Stimulated activated CD8-positive, alpha-beta memory T cell treated with anti-CD3 and anti-CD28 coated beads, Interleukin-7, amount 100 ng/mL, for 1 hour (primary cell): ENCODE measurements at places on chromosomes 16 and 17.
A peak's percentile ranks its signal among the peaks of the same experiment; 100 is the strongest.

GRCh38 chr16:67847064-67847861 is at the start of gene CENPT:
TSS of gene CENPT (minus strand) at chr16:67847693. CDS start at chr16:67833859, 13,834 bp downstream.
- no peak for DNase-seq

GRCh38 chr17:81453076-81453475 is 57.8 kb downstream of the BAHCC1 start:
- DNase-seq, result no peak

DNA sequence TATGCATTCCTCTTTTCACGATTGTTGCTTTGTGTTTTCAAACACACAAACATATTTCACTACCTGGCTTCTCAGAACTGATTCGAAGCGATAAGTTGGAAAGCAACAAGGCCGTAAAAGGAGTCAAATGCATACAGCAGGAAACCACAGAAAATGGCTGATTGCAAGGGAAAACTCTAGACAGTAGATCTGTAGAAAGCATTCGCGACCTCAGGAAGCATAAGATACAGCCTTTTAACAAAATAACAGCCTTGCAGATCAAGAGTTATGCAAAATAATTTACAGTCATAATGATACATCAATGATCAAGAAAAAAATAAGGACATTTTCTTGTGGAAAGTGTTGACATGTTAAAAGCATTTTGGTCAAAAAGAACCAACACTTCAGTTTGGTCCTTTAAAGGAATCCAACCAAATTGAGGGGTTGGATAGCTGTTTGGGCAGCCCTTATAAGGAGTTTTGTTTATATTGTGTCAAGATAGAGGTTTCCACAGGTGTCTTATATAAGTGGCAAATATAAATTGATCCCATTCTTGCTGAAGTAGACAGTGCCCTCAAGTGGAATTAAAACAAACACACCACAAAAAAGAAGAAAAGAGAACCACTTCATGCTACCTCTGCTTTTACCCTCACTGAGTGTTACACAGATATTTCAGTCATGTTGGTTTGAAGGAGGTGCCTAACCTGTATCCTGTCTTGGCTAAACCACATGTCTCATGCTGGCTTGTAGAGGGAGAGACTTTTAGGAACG is 5.5 kb downstream of the CYLD start:
- no peak for DNase-seq

DNA sequence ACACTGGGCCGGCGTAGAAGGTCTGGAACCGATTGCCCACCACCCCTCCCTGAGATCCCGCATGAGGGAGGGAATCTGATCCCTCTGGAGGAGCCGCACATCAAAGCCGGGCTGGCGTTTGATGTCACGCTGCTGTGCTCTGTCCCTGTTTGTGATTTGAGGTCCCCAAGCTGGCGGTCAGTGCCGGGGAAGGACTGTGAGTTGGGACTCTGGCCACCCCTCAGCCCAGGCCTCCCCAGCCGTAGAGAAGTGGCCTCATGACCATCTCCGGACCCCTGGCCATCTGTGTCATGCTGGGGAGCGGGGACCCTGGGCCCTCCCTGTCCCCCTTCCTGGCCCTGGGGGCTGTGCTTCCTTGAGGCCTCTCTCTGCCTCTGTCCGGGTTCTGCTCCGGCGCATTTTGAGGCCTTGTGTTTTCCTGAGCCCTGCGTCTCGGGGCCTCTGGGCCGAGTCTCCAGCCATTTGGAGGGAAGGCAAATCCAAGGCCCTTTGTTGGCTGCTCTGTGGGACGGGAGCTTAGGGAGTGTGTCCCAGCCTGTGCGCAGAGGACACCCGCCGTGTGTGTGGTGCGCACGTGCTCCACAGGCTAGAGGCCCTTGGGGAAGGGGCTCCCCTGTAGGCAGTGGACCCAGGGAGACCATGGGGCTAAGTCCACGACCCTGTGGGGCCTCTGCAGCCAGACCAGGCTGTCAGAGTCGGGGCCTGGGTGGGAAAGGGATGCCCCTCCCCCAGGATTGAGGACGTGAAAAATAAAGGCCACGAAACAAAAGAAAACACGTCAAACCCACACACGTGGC is 15.1 kb downstream of the ASPSCR1 start:
- DNase-seq, result no peak

- no peak for DNase-seq
Measured at GRCh38 chr16:70808371-70808770, 7.4 kb upstream of the VAC14 start.

- DNase-seq, result no peak
Measured at GRCh38 chr17:49776551-49777300, 11.8 kb upstream of the KAT7 start.

DNA sequence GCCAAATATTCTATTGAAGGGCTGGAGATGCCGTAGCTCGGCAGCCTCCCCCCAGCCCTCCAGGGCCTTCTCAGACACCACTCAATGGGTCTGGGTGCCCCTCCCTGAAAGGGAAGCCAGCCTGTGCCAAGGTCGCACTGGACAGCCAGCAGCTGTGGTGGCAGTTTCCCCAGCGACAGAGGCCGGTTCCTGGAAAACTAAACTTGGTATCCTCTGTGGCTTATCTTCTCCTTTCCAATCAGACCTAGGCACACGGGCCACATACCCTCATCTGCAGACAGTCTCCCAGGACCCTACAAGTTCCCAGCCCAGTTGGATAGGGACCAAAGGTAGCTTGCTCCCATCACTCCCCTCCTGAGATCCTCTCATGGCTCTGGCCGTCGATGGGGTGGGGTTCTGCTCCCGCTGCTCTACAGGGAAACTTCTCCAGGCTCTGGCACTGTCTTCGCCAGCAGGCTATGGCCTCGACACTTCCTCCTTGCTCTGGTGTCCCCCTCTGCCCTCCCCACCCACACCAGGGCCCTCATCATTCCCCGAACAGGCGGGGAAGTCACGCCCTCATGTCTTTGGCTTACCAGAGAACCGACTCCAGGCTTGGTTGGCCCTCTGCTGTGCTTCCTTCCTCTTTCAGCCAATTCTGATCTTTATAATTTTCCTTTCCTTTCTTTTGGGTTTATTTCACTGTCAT is 18.3 kb upstream of the IL21R start:
- DNase-seq, result no peak

GRCh38 chr17:42675965-42676423 is 800 bp downstream of the PLEKHH3 start:
- DNase-seq, result no peak

GRCh38 chr17:48539177-48539576 is 5.7 kb downstream of the HOXB2 start:
- DNase-seq, result no peak

- no peak for DNase-seq
Measured at GRCh38 chr17:75540923-75541503, 15.5 kb downstream of the LLGL2 start.

DNA sequence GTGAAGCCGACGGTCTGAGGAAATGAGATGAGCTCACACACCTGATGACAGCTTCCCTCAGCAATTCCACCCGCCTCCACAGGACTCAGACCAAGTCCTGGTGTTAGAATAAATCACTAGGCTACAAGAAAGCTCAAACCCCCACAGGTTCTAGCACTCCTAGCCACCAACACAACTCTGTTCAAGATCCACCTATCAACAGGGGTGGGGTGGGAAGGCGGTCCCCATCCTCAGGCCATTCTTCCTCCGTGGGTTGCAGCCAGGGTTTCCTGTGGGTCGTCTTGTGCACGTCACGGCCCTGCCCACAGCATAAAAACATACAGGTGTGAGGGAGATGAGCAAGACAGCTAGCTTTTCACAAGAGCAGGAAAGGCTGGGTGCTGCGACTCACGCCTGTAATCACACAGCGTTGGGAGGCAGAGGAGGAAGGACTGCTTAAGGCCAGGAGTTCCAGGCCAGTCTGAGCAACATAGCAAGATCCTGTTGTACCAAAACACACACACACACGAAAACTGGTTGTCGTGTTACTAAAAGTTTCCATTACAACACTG is 81.1 kb downstream of the ANKRD11 start:
- DNase-seq, result peak; percentile 44

DNA sequence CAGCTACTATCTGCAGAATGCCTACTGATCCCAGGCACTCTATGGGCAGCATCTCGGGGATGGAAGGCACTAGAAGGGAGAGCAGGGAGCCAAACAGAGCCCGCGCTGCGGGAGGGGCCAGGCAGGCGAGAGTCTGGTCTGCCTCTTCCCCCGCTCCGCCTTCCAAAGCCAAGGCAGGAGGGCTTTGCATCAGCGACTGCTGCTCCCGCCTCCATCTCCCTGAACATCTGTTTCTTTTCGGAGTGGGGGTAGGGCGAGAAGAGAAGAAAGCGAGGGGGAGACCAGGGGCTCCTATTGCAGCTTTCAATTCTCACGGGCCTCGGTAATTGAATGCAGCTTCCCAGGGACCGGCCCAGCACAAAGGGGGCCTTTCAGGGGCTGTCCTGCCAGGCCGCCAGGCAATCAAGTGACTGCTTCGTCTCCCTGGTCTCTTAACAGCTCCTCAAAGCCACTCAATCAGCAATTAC is 31.4 kb upstream of the CDC42EP4 start:
- DNase-seq, result no peak

DNA sequence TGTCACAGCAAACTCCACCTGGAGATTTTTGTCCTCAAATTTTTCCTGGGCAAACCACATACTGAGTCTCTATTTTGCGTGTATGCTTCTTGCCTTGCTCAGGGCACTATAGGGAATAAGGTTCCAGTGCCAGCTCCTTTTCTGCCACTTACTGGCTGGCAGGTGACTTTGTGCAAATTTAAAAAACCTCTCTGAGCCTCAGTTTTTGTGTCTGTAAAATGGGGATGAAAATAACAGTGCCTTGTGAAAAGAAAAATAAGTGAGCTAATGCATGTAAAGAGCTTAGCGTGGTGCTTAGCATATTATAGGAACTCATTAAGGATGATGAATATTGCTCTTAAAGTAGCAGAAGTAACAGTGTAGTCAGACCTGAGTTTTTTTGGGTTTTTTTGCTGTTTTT is 19.9 kb downstream of the CLEC19A start:
- no peak for DNase-seq

DNA sequence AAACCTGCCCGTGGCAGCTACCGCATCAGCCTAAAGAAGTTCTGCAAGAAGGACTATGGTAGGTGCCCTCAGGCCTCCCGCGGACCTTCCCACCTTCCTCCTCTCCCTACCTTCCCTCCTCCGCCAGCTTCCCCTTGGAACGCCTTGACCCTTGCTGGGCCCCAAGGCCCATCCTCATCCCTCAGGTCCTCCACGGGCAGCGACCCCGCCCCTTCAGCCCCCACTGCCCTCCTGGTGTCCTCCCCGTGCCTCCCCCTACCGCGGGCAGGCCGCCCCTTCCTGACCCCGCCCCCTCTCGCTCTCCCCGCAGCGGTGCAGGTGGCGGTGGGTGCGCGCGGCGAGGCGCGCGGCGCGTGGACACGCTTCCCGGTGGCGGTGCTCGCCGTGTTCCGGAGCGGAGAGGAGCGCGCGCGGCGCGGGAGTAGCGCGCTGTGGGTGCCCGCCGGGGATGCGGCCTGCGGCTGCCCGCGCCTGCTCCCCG is 1.4 kb upstream of the TBC1D24 start:
- no peak for DNase-seq

GRCh38 chr17:9219631-9220397 is 198.5 kb downstream of the NTN1 start:
- DNase-seq, result no peak

- no peak for DNase-seq
Measured at GRCh38 chr17:348692-349425, 3.7 kb downstream of the RPH3AL start.

DNA sequence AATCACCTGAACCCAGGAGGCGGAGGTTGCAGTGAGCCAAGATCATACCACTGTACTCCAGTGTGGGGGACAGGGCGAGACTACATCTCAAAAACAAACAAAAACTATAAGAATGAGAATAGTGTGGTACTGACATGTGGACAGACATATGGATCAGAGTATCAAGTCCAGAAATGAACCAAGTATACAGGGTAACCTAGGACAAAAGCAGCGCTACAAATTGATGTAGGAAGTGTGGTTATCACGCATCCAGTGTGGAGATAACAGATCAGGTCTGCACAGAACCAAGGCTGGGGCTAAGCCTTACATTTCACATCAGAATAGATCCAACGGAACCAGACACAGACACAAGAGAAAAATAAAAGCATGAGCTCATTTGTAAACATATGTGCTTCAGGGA is 23.0 kb upstream of the C16orf95 start:
- DNase-seq, result no peak

- no peak for DNase-seq
Measured at GRCh38 chr16:23863511-23864422, 28.0 kb downstream of the PRKCB start.

- no peak for DNase-seq
Measured at GRCh38 chr17:10757647-10758046, 27.8 kb upstream of the TMEM220 start.

- DNase-seq, result peak; percentile 29
Measured at GRCh38 chr17:39926588-39927100, 757 bp downstream of the ORMDL3 start.

DNA sequence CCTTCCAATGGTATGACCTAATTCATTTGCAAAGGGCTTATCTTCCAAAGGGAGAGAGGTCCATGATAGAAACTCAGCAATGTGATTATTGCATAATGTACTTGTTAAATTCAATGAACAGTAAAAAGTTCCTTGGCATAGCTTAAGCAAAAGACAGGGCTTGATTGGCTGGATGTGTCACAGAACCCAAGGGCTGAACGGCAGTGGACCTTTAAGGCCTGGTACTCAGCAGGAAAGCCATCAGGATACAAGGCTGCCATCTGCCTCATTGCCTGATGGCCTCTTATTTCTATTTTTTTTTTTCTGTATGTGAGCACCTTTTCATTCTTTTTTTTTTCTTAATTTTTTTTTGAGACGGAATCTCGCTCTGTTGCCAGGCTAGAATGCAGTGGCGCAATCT is 208.9 kb upstream of the WSCD1 start:
- no peak for DNase-seq

DNA sequence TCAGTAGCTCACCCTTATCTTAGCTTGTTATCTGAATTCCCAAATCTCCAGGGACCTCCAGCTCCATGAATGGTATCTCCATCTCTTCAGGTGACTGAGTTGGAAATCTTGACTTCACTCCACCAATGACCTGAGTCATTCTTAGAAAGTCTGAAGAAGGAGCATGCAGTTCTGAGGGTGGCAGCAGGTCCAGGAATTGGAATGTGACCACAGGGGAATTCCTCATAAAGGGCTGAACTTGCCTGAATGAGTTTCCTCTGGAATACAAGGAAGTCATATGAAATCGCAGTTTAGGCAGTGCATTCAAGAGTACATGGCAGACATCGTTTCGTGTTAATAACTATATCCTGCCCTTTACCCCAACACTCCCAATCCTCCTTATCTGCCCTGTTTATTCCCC is 12.5 kb upstream of the PYY start:
- DNase-seq, result no peak

DNA sequence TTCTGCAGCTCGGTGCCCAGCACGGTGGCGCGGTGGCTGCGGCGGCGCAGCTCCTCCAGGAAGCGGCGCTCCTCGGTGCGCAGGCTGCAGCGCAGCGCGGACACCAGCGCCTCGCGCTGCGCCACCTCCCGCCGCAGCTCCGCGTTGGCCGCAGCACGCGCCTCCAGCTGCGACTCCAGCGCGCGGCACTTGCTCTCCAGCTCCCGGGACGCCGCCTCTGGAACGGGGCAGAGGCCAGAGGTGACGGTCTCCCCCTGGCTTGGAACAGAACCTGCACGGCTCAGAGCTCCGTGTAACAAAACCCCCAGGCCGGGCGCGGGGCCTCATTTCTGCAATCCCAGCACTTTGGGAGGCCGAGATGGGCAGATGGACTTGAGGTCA is 13.2 kb upstream of the CLUH start:
- DNase-seq, result no peak
